NCI-H1417 treated with DMSO at 0.1 percent for 48 hours (cell line): ENCODE measurements at places on chromosomes 12 and 14.

DNA sequence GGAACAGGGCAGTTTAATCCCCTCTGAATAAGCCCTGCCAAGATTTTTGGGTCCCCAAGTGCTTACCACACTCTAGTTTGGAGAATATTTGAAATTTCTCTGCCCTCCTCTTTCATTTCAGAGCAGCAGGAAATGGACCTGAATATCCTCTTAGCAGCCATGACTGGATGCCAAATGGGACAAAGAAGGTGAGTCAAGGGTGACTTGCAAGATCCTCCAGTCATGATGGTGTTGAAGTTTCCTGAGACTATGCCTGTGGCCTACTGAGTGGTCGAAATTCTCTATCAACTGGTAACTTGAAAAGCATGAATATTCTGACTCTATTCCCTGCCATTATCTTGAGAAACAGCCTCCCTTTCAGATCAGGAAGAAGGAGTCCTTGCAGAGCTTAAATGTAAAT is 1674.7 kb upstream of the SEL1L start:
- DNase-seq: no peak

DNA sequence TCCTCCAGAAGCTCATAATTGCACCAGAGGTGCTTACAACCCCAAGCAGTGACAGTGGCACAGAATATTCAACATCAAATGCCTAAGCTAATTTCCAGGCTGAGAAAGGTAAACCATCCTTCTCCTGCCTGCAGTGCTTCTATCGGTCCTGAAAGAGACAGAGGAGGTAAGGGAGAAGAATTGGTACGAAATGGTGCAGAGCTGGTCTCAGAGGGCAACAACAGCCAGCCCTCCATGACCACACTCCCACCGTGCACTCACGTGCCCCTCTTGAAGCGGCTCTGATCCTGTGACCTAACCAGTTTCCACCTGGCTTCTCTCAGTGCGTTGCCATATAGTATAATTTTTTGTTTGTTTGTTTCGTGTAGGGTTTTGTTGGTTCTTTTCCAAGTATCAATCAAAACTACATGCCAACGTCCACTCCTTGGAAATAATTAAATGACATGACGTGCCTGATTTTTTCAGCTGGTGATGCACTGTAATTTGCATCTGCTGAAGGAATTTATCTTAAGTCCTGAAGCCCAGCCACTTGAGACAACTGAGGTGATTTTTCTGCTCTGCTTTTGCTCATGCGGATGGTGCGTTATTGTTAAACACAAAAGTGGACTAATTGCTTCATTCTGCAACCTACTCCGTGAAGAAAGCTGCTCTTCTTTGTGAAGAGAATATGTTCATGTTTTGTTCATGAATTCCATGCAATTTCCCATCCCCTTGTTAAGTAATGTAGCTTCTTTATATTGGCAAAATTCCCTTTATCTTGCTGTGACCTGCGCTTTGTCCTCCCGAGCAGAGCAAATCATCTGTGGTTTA is 1.3 kb upstream of the ATP2A2 start:
- DNase-seq: no peak

DNA sequence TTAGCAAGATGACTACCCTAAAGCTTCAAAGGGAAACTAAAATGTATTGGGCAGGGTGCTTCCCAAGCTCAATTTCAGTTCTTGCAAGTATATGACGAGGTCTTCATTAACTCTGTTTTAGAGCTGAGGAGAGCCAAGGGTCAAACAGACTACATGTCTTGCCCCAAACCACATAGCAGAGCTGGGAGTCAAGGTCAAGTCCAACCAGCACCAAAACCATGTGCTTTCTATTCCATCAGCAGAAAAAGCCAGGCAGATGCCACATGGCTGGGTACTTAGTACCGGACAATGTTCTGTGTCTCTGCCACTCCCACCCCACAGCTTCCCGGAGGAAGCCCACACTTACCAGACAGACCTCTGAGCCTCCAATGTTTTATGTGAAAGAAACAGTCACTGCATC is 17.6 kb downstream of the NID2 start:
- no peak for DNase-seq

DNA sequence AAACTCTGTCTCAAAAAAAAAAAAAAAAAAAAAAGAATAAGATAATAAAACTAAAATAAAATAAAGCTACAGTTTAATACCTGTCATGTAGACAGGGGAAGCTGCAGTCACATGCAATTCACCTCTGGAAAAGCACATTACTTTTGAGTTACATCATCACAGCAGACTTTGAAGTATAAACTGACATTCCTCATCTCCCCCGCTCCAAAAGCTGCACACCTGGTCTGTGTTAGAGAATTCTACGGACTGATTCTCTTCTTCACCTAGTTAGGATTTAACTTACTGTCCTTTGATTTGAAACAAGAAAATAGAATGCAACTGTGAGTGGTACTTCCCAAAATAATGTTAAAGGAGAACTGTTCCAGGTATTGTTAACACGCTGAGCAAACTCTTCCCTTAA is 25.1 kb downstream of the SPPL3 start:
- DNase-seq: no peak

DNA sequence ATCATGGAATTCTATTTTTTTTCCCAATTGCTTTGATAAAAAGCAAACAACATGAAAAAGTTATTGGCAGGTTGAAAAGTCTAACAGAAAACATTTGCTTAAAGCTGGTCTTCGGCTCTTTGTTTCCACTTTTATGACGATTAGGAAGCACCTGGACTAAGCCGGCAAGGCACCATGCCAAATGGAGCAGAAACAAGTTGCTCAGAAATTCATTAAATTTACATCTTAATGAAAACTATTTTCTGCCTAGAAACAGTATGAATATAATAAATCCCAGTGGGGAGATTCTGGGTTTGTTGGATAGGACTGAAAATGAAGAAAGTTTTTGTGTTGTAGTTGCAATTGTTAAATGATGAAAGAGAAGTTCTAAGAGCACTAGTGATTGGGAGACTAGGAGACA is 51.4 kb upstream of the OR9K2 start:
- no peak for DNase-seq
